ENCODE measurements at places on chromosomes 7 and 10. TPM values are rescaled to one million over a fixed set of nuclear protein-coding genes. Genes with fewer than 3 reads are reported as not detected.

DNA sequence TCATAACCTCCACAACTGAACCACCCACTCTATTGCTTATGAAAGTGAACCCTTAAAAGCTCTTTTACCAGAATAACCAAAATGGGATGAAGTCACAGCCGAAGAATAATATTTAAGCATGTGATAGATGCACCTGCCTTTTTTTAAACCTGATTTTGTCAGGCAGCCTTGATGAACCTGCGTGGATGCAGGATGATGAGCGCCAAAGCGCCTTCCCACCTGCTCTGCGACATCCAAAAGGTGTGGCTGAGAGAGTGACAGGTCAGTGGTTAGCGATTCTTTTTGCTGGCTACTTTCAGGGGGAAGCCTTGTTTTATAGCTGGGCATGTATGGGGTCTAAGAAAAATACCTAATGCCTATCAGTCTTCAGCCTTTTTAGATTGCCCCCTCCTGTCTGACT, 157.8 kb downstream of the FANK1 start:
- H3K4me3 ChIP-seq = no peak overlapping the region
- no peak overlapping the region for H3K27ac ChIP-seq
- H3K36me3 ChIP-seq = no peaks in the 10 kb centered on the region
- no peak for DNase-seq
- no peaks in the 10 kb centered on the region for H3K27me3 ChIP-seq

DNA sequence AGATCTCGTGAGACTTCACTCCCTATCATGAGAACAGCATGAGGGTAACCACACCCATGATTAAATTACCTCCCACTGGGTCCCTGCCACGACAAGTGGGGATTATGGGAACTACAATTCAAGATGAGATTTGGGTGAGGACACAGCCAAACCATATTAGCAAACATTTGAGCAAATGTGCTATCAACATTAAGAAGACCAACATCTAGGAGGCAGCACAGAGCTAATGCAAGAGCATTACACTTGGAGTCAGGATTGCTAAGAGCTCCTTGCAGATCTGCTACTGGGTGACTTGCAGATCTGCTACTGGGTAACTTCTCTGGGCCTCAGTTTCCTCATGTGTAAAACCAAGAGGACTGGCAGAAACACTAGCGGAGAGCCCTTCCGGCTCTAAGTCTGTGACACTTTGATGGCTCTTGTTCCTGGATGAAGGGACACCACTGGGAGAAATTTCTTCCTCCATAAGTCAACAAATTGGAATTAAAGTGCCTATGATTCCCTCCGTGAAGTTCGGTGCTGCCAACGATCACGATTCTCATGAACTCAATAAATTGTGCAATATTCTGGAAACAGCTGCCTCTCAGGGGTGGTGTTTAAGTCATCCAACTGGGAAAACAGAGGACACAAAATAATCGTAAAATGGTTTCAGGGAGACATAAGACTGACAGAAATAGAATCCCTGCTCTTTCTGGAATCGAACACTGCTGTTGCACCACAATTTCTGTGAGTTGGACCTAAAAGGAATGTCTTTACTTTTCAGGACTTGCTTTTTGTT, 115.8 kb upstream of the ITGB1 start:
- peak; percentile 32 for DNase-seq
- no peak overlapping the region for H3K27ac ChIP-seq
- no peak overlapping the region for H3K4me3 ChIP-seq

GRCh38 chr10:97154781-97155180, 31.0 kb downstream of the SLIT1 start:
- no peaks in the 10 kb centered on the region for H3K27me3 ChIP-seq
- no peaks in the 10 kb centered on the region for H3K4me1 ChIP-seq
- no peak overlapping the region for H3K4me3 ChIP-seq
- H3K27ac ChIP-seq = no peak overlapping the region
- DNase-seq = no peak

The LRMDA gene
- total RNA-seq = not detected

DNA sequence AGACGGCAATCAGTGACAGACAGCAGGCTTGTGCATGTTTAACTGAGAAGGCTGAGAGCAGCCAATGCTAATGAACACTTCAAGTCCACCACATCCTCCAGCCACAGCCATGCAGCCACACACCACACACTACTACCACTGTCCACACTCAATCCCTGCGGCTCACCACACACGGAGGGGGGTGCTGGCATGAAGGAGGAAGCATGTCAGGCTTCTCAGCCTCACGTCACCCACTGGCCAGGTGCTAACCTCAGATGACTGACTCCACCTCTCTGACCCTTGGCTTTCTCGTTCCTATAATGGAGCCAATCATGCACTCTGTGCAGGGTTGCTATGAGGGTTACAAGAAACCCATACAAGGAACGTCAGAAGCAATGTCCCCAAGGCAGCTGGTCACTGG, 165.4 kb upstream of the RNF32 start:
- no peak for DNase-seq
- no peak overlapping the region for H3K4me3 ChIP-seq
- H3K4me1 ChIP-seq = no peaks in the 10 kb centered on the region

DNA sequence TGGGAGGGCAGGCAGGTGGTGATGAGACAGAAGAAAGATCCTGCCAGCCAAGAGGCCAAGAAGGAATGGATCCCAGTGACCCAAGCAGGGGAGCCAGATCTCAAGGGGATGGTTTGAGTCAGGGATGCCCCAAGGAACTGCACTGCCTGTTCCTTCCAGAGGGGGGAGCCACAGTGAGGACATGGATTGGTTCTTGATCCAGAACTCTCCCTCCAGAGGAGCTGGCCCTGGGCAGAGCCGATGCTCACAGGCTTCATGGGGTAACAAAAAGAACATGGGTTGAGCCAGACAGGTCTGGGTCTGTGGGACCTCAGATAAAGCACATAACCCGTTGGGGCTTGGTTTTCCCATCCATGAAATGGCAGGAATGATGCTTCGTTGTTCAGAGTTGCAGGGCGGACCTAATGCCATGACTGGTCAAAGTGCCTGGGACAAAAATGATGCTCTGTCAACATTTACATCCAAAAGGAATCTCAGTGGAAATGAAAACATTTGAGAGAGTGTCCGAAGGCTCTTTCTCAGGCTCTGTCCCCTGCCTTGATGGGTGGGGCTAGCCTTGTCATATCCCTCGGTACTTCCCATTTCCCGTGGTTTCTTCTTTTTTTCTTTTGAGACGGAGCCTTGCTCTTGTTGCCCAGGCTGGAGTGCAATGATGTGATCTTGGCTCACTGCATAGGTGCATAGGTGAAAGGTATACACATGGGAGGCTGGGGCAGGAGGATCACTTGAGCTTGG, 4.7 kb upstream of the DENND2A start:
- peak; percentile 80 for DNase-seq
- peaks cover 11% of the 10 kb centered on the region for H3K4me1 ChIP-seq
- no peak overlapping the region for H3K4me3 ChIP-seq
- peaks cover 25% of the 10 kb centered on the region for H3K27me3 ChIP-seq

- no peaks in the 10 kb centered on the region for H3K36me3 ChIP-seq
- H3K27ac ChIP-seq = no peak overlapping the region
- H3K27me3 ChIP-seq = 0 out of 2 replicates have a peak, but pooled peaks cover under 1% of the 10 kb centered on the region
- DNase-seq = no peak
- no peak overlapping the region for H3K4me3 ChIP-seq
Observed at GRCh38 chr7:70701477-70701876, 430.5 kb upstream of the GALNT17 start.

GRCh38 chr10:69097729-69098128, 9.8 kb downstream of the SRGN start:
- H3K4me3 ChIP-seq = no peak overlapping the region
- DNase-seq = no peak
- no peaks in the 10 kb centered on the region for H3K27me3 ChIP-seq
- no peaks in the 10 kb centered on the region for H3K4me1 ChIP-seq
- H3K27ac ChIP-seq = no peak overlapping the region

The HOXA5 gene
- not detected for total RNA-seq

DNA sequence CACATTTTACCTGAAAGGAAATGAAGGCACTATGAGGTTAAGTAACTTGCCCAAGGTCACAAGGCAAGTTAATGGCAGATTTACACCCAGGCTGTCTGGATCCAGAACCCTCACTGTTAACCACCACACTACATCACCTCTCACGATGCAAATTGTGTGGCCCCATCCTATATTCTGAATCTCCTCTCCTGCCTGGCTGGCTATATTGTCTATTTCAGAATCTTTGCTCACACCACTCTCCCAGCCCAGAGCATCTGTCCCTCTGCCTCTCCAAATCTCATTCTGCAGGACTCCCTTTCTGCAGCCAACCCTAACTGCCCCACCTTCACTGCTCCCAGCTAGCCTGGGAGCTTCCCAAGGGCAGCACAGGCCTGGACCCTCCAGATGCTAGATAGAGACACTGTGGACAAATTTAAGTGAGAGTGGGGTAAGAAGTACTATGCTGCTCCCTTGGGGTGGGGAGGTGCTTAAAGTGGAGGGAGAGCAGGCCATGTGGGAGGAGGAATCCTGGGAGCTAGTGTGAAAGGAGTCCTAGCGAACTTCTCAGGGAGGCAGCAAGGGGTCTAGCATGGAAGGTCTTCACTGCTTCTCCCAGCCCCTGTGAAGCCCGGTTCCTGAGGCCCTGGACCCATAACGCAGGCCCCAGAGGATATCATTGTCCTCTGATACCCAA, 786 bp downstream of the CUEDC2 start:
- no peak for DNase-seq
- 0 out of 2 replicates have a peak overlapping the region, but pooled peaks have one; percentile 50 for H3K27ac ChIP-seq
- H3K4me3 ChIP-seq = peak overlapping the region; percentile 81
- H3K4me1 ChIP-seq = peaks cover 21% of the 10 kb centered on the region
- H3K27me3 ChIP-seq = peaks cover 39% of the 10 kb centered on the region
- no peaks in the 10 kb centered on the region for H3K36me3 ChIP-seq
